ENCODE measurements at places on chromosomes 5 and 9.
A peak's percentile ranks its signal among the peaks of the same experiment; 100 is the strongest.

GRCh38 chr5:143653256-143653655, 158.7 kb upstream of the HMHB1 start:
- DNase-seq = no peak

DNA sequence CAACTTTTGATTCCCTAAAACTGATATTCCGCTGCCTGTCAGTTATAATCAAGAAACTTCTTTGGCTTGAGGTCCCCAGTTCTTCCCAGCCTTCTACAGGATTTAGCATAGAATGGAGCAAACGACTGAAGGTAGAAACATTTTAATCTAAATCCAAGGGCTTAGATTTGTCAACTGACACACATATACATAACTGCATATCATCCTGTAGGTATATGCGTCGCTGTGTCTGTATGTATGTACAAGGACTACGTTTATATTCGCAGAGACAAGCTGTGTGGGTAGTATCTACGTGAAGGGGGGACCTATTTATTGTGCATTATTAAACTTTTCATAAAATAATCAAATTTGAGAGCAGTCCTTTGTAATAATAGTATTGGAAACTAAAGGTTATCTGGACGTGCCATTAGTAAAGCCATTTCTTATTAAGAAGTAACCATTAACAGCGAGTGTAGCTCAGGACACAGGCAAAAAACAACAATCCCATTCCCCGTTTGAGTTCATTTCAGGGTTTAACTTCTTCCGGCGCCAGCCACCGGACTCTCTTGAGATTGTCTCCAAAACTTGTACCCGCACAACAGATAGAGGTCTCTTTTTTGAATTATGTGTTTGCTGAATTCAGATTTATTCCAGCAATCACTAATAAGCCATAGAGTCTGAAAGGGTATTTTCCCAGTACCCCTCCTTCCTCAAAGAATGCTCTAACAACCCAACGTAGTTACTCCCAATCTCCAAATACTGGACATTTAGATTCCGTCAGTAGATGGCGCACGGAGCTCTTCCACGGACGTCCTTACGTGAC, 2.1 kb upstream of the MLLT3 start:
- DNase-seq = peak; percentile 79

DNA sequence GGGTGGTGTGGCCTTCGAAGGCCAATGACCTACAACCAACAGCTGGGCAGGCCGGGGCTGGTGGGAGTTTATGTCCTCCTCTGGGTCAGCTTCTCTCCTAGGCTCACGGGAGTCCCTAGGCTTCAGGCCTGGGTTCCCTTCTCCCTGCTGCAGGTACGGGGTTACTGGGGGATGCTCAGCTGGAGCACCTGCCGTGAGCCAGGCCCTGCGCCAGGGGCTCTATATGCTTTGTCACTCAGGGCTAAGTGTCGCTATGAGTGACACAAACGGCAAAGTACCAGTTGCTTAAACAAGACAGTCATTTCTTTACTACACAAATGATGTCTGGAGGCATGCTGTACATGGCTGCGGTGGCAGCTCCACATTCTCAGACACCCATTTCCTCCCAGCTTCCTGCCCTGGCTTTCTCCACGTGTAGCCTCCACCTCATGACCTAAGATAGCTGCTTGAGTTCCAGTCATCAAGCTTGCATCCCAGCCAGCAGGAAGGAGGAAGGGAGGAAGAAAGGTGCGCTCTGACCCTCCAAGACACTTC, 22.5 kb upstream of the NINJ1 start:
- DNase-seq = no peak

DNA sequence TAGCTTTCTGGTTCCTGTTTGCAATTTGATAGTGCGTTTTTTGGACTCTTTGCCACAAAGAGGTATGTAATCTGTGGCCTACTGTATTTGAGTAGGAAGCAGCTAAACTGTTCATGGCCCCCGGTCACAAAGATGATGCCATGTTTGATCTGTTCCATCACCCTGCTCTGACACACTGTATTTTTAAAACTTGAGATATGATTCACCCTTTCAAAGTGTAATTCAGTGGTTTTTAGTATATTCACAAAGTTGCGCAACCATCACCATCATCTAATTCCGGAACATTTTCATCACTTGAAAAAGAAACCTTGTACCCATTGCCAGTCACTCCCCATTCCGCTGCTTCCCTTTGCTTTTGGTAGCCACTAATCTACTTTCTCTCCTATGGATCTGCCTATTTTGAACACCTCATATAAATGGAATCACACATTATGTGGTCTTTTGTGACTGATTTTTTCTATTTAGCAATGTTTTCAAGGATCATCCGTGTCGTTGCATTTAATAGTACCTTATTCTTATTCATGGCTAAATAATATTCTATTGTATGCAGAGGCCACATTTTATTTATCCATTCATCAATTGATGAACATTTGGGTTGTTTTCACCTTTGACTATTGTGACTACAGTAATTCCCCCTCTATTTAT, 141.6 kb downstream of the NR3C1 start:
- peak; percentile 95 for DNase-seq

GRCh38 chr9:98034593-98035546, 21.7 kb upstream of the NANS start:
- DNase-seq = peak; percentile 79

All from fibroblast of mammary gland (primary cell).